ENCODE measurements at places on chromosomes 1 and 21.

- DNase-seq, result peak; percentile 46
Observed at GRCh38 chr21:17514124-17514845, 1.4 kb downstream of the CXADR start.

GRCh38 chr1:170027760-170028159 is 46.7 kb downstream of the KIFAP3 start:
- no peak for DNase-seq

GRCh38 chr1:197985351-197985750 is 68.2 kb downstream of the LHX9 start:
- DNase-seq, result no peak

GRCh38 chr1:54310439-54311328 is 95.5 kb downstream of the SSBP3 start:
- peak; percentile 44 for DNase-seq

GRCh38 chr1:1966071-1966740 is 37.4 kb downstream of the CFAP74 start:
- no peak for DNase-seq

GRCh38 chr1:151716771-151717631 is at the start of gene CELF3:
Gene CELF3, minus strand, starts transcription at chr1:151716803. Its CDS starts 783 bp downstream, at chr1:151716020.
- peak; percentile 100 for DNase-seq

DNA sequence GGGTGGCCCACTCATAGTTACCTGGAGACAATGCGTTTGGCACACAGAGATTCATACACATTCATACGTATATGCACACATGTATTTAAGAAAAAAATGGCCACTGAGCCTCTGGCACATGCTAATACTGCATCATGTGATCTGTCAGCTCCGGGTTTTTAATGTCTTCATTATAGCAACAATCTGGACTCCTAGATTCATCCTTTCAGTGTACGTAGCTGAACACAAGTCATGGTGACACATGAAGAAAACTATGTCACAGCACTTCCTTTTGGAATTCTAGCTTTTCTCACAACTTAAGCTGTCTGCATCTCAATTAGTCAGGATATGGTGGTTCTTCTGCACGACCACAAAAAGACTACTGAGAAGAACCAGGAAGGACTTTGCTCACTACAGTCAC is 24.7 kb downstream of the HSF2BP start:
- no peak for DNase-seq

- no peak for DNase-seq
Observed at GRCh38 chr1:171834821-171835220, 6.5 kb upstream of the DNM3 start.

GRCh38 chr1:10897321-10897980 is 101.0 kb upstream of the CASZ1 start:
- no peak for DNase-seq

GRCh38 chr1:156897078-156897825 is 3.7 kb downstream of the PEAR1 start:
- DNase-seq, result no peak

GRCh38 chr1:154467434-154468102 is 34.5 kb upstream of the TDRD10 start:
- no peak for DNase-seq

GRCh38 chr1:115343200-115343737 is 5.2 kb upstream of the NGF start:
- DNase-seq, result no peak

DNA sequence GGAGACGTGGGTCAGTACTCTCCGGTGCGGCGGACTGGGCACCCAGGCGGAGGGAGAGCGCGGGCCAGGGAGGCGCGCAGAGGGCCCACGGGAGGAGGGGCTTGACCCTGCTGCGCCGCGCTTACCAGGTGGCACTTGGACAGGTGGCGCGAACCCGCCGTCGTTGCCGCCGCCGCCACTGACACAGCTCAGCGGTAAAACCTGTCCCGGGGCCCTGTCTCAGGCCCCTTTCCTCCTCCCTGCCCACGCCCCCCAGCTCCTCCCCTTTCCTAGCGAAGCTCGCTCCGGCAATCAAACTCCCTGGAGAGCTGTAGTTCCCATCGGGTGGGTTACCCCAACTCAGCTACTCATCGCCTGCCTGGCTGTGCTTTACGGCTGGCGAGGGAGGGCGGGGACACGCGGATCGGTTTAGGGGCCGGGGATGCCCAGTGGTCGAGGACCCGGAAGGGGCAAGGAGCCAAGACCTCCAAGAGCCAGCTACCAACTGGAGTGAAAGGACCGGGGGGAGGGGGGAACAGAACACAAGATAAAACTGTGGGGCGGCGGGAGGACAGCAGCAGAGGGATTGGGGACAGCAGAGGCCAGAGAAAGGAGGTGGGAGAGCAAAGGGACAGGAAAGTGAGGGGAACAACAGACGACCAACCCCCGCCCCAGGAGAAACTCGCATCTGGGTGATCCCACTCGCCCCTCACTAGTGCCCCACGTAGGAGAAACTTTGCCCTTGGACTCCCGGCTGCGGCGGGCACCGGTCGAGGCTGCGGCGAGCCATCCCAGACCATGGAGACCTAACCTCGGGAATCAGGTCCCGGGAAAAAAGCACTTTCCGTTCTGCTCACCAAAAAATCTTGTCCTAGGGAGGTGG is 2.9 kb downstream of the GFI1 start:
- peak; percentile 73 for DNase-seq

DNA sequence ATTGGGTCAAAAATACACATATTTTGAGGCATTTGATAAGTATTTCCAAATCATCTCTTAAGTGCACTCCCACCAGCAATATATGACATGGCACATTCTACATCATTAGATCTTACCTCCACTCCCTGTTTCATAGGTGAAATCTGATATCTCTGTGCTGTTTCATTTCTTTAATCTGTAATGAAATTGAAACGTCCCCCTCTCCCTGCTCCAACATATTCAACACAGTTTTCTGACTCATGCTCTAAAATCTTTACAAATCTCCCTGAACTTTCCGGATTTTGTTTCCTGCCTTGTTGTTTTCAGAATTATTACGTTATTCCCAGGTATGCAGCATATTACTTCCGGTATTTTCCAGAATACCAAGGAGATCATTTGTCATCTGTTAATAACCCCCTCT is 66.1 kb upstream of the AKT3 start:
- DNase-seq, result no peak

- DNase-seq, result peak; percentile 98
Observed at GRCh38 chr1:26921540-26922430, at the start of gene NUDC. Gene NUDC, plus strand, starts transcription at chr1:26921743. Its CDS starts 106 bp downstream, at chr1:26921849.

DNA sequence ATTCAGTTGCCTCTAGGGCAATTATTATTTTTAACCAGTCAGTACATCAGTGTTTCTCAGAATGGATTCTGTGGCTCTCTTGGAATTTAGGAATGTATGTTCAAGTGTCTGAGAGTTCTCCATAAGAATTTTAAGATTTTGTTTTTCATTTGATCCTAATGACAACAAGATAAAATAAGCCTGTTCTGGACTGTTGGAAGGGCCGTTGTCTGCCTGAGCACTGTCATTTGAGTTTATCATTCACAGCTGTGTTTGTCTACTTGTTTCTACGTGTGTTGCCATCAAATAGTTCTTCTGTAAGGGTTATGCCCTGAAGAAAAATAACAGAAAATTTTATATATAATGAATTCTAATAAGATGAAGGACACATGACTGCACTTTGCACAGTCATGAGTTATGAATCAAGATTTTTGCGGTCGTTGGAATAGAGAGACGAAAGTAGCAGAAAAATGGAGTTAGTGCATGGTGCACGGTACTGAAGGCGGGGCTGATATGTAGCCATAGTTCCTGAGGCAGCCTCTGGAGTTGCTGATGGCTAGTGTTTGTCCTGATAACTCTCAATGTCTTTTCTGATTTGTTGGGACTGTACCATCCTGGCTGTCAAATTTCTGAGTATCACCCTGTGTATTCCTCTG is 92.5 kb downstream of the NOS1AP start:
- no peak for DNase-seq

DNA sequence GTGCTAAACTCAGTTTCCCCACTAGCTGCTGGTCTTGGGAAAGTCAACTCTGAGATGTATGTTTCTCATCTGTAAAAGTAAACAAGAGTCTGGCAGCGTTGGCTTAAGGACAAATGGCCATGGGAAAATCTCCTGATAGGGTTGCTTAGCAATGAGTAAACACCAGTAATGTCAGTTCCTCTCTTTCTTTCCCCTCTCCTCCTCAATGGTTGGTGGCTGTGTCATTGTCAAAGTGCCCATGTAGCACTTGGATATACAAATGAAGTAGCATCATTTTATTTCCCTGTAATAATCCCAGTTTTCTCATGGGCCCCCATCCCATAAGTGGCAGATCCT is 2.2 kb upstream of the FYB2 start:
- DNase-seq, result peak; percentile 54

DNA sequence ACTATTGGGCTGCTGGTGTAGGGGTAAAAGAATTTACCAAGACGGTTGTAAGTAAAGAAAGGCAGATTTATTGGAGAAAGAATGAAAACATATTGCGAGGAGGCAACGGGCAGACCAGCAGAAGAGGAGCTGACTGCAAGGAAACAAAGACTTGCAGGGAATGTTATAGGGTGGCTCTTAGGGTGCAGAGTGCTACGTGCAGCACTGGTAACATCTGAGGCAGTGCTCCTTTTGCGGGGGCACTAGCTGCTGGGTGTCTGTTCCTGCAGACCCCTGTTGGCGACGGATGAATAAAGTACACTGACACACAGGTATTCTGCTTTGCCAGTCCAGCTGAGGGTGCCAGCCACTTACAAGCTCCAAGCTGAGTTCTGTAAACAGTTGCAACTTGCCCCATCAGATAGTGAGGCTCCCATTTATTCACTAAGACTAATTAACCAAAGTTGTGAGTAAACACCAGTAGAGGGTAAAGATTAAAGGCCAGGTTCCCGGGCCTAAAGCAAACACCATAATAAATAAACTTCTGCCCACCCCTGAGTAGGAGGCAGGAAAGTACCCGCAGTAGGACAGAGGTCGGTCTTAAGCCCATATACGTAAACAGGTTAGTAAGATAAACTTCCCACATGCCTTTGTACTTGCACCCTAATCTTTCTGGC is 140.2 kb upstream of the KCNK1 start:
- DNase-seq, result no peak

- no peak for DNase-seq
Observed at GRCh38 chr1:38360807-38361206, 314.2 kb upstream of the POU3F1 start.

DNA sequence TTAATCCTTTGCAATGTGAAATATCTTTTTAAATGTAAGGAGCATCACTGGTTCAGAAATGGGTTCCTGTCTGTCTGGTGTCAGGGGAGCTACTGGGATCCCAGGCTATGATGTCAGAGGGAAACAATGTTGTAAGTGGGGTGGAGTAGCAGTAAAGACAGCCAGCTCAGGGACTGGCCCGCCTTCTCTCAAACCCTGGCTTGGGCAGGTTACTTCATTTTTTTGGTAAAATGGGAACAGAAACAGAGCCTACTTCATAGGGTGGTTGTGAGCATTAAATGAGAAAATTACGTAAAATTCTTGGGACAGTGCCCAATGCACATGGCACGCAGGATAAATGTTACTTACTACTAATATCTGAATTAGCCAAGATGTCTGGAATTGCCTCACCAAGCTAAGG is 30.7 kb upstream of the IL20 start:
- DNase-seq, result no peak

- no peak for DNase-seq
Observed at GRCh38 chr1:163401211-163401610, 79.5 kb downstream of the NUF2 start.

DNA sequence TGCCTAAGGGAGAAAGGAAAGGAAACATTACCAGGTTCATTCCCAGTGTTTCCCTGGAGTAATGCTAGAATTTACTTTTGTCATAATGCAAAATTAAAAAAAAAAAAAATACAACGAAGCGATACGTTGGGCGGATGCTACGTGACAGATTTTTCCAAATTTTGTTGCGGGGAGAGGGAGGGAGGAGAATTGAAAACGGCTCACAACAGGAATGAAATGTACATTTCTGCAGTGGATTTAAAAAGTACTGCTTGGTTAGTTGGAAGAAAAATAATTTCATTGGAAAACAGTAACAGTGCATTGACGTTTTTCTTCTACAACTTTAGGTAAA is 157.5 kb downstream of the RUNX1 start:
- no peak for DNase-seq

GRCh38 chr21:28783641-28784185 is 209.0 kb downstream of the LTN1 start:
- no peak for DNase-seq

GRCh38 chr1:166086113-166086883 is 80.5 kb downstream of the FAM78B start:
- no peak for DNase-seq

DNA sequence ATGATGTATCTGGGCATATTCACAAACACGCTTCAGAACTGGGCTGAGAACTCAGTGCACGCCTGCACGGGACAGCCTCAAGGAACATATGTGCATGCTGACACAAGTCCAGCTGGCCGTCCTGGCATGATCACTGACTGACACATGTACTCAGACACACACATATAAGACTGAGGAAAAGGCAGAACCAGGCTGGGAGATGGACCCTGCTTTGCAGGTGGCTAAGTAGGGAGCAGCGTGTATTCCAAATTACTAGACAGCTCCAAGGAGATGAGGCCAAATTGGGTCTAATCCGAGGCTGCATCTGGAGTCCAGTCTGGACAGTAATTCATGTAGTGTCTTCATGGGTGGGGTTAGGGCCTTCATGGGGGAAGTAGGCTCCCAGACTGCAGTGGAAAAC is 41.4 kb upstream of the GJB5 start:
- DNase-seq, result no peak

DNA sequence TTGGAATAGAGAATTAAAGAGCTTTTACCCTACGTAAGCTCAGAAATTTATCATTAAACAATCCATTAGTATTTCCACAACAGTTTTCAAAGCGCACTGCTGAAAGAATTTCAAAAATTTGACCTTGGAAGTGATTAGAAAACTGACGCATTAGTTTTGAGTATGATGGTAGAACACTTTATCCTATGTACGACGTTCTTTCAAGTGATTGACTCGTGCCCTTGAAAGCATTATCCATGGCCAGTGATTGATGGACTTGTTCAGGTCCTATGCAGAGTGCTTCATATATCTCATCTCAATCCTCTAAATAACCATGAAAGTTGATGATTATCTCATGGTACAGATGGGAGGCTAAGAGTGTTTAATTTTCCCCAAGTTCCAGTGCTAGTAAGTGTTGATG is 697.2 kb downstream of the USP25 start:
- no peak for DNase-seq

GRCh38 chr1:226712742-226713419 is 26.2 kb downstream of the ITPKB start:
- no peak for DNase-seq

DNA sequence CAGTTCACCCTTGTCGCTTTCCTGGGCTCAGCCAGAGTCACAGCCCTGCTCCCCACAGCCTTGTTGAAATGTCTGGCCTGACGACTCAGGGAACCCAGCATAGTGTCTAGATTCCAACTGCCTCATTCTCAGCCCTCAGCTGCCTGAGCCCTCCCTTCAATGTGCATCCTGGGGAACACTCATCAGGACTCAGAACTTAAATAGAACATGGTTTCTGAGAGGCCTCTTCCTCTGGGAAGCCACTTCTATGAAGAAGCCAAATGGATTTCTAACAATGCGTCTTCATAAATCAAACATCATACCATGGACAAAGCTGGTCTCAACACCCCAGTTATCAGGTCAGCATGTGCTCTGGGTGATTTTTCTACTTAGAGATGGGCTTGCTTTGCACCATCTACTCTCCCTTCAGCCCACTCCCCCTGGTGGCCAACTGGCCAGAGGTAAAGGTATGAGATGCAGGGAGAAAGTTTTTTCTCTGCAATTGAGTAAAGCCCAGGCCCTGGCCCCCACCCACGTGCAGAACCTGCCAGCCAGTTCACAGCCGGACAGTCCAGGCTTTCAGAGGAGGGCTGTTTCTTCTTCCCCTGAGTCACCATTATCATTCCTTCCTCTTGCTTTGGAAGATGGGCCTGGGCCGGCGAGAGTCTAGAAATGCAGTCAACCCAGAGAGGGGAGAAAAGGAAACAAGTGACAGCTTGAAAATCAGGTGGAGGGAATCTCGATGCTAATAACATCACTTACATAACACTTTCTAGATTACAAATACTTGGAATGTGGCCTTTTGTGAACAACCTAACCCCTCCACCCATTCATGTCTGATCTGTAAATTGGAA is 32.1 kb downstream of the CD244 start:
- DNase-seq, result peak; percentile 88
